ENCODE measurements at places on chromosomes 5 and 9.

DNA sequence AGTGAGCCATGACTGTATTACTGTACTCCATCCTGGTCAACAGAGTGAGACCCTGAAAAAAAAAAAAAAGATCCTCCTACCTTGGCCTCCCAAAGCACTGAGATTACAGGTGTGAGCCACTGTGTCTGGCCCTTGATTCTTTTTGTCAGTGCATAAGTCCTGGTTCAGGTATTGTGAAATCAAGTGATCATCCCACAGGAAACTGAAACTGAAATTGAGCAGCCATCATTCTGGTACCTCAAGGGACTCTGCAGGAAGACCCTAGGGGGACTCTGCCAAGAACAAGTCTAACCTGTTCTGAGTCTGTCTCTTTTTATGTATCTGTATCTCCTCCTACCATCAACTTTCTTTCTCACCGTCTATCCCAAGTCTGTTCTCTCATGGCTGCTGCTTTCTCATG, 1.9 kb upstream of the DCAF10 start:
- DNase-seq: no peak

DNA sequence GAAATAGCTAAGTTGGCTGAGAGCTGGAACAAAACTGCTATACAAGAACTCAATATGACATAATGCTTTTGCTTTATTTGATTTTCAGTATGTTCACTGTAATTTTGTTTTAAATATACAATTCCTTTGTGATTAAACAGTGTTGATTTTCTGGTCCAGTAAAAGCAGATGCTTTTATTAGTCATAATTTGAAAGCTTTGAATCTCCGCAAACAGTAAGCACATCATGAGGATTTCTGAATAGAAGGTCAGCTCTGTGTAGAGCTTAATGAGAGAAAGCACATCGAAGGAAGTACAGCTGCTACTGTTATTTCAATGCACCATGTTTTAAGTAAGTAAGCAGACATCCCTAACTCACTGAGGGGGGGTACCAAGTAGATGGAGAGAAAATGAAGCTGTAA, 701.3 kb upstream of the ACO1 start:
- no peak for DNase-seq

GRCh38 chr5:123755653-123756317, 243.8 kb downstream of the CSNK1G3 start:
- no peak for DNase-seq

DNA sequence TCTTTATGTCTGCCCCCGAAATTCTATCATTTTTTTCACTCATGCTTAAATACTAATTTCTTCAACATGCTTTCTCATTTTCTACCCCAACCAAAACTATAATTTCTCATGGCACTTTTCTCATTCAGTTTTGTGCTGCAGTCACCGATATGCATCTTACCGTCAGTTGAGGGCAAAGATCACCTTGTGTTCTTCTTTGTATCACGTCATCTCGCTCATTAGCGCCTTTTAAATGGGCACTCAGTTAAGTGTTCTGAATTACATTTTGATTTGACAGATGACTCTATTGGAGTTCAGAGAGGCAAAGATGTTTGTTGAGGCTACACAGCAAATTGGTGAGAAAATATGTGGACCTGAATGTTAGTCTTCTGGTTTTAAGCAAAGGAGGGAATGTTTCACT, 211.7 kb upstream of the GLRA1 start:
- DNase-seq: no peak

DNA sequence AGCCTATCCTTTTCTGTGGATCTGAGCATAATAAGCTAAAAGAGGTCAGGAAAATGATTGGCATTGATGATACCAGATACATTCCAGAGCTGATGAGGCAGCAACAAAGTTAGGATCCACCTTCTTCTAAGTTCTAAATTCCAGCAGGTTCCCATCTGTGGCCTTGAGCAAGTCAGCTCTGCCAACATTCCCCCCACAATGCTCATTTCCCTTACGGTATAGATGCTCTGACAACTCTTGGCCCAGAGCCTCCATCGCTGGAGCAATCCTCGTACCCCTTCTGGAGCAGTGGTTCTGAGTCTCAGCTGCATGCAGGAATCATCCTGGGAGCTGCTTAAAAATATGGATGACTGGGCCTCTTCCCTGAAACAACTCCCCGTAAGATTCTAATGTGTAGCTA, 78.1 kb downstream of the MED27 start:
- DNase-seq: no peak

GRCh38 chr9:127399736-127400269, 2.8 kb downstream of the SLC2A8 start:
- no peak for DNase-seq
